Hippocampal formation (tissue), 2 donors: ENCODE measurements at places on chromosomes 2 and 18.

DNA sequence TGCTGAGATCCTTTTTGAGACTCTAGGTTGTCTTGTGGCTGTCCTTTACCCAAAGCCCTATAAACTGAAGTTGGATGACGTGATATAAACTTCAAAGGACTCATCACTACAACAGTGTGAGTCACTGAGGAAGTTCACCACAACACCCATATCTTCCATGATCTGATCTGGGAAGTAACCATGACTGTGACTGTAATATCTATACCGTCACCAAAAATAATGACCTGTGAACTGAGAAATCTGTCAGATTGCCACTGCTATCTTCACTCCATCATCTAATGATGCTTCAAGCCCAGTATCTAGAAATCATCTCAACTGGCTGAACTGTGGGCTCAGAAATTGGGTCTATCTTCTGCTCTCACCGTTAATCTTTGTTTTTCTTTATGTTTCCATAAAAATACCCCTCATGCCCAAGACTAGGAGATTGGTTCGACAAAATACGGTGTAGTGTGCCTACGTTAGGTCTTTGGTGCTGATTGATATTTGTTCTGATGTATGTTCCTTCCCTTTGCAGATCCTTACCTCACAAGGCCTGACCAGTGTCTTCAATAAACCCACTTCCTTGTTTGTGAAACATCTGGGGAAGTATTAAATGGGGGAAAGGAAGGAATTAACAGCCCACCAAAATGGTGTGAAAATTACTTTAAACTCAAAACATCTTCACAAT, 78.2 kb downstream of the MYL12B start:
- no peak for DNase-seq

DNA sequence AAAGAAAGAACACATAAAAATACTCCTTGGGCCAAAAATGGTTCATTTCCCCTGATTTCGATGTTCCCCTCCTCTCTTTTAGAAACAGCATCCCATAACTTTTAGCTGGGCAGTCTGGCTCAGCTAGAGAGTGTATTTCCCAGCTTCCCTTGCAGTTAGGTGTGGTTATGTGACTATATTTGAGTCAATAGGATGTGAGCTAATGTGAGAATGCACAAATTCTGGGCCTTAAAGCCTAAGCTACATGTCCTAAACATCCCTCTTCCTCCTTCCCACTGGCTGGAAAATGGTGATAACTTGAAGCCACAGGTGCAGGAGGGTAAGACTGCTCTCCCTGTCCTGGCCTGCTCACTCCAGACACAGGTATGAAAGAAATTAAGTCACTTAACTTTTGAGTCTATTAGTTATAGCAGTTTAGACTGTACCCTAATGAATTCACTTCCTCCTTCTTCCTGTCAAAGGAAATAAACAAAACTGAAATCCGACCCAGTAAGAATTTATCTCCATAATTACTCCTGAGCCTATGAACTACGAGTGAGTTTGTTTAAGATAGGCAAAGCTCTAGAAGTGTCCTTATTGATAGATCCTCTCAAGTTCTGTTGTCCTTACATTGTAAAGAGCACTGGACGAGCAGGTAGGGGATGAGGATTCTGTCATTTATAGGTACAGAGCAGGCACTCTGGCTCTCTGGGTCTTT, 177.6 kb downstream of the MTX2 start:
- no peak for DNase-seq

DNA sequence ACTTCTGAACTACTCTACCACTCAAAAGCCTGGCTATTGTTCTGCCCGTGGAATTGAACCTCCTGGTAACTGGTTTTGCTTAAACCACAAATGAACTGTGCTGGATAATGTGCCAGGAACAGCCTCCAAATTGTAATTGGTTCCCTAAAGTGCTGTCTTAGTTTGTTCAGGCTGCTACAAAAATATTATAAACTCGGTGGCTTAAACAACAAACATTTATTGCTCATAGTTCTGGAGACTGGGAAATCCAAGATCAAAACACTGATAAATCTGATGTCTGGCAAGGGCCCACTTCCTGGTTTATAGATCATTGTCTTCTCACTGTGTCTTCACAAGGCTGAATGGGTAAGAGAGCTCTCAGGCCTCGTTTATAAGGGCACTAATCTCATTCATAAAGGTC, 149.2 kb upstream of the NCKAP5 start:
- no peak for DNase-seq

- no peak for DNase-seq
Measured at GRCh38 chr18:59744271-59744721, 47.1 kb upstream of the CCBE1 start.

DNA sequence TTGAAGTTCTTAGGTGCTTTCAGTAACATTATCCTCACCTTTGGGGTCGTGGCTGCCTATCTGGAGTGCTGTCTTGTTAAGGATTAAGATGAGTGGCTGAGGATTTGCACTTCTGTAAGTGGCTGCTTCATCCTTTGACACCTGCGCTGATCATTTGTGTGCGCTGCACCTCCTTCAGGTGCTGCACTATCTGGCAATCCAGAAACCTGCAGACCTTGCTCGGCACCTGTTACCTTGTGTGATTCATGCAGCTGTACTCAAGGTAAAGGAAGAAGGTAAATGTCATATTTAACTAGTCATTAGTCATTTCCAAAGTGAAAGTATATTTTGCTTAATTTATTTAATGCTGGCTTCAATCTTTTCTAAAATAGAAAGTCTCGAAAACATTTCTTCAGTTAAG, 110.3 kb downstream of the RAB3GAP1 start:
- DNase-seq: no peak

GRCh38 chr2:220334871-220335590, 707.6 kb downstream of the SLC4A3 start:
- DNase-seq: no peak

DNA sequence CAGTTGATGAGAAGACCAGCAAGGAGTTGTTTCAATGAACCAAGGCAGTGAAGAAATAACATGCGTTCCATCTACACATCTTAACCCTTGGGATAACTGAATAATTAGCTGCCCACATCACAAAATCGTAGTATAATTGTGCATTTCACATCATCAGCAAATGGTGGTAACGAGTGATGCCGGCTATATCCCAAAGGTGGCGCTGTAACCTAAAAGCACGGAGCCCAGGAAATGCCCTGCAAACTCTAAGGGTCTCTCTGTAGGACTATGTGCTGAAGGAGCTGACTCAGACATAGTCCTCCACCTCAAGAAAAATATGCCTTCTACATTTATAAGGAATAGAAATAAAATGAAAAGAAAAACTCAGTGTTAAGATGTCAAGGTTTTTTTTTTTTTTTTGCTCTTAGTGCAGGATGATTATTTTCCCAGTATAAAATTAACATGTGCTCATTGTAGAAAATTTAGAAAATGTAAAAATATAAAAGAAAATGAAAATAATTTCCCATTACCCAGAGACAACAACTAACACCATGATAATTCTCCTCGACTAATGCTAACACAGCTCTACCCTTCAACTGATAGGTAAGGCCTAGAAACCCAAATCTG, 23.1 kb upstream of the DSG3 start:
- no peak for DNase-seq

- no peak for DNase-seq
Measured at GRCh38 chr2:81467096-81467495, 1162.5 kb upstream of the LRRTM1 start.

DNA sequence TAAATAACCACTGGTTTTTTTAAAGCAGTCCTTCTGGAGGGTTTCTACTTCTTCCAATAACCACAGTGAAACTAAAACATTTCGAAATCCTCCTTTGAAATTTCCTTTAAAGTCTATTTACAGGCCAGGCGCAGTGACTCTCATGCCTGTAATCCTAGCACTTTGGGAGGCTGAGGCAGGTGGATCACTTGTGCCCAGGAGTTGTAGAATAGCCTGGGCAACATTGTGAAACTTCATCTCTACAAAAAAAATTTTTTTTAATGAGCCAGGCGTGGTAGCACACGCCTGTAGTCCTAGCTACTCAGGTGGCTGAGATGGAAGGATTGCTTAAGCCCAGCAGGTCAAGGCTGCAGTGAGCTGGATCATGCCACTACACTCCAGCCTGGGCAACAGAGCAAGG, 15.2 kb downstream of the KIDINS220 start:
- no peak for DNase-seq

DNA sequence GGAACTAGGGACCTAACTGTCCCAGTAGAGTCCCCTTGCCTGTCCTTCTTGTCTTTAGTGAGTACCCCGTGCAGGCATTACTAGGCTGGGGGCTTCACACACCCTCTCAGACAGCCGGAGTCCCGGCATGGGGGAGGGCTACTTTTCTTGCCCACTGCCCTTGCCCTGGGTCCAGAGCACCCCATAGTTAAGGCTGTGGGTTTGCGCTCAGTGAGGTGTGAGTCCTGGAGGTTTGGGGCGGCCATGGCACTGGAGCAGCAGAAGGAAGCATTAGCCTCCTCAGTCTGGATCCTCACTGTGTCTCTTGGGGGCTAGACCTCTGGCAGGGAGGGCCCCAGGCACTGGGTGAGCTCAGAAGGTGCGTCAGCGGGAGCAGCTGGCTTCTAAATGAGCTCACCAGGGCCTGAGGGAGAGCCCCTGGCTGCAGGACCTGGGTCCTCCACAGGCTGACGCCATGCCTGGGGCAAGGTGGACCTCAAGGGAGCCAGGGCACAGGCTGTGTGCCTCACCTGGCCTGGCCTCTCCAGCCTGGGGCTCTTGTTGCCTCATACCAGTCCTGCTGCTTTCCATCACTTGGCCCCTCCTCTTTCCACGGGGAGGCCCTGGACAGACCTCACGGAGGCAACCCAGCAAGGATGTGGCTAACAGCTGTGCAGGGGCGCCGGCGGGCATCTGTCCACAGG, 27.4 kb downstream of the HS6ST1 start:
- DNase-seq: no peak

GRCh38 chr18:61870151-61870550, 22.7 kb downstream of the RNF152 start:
- DNase-seq: no peak

DNA sequence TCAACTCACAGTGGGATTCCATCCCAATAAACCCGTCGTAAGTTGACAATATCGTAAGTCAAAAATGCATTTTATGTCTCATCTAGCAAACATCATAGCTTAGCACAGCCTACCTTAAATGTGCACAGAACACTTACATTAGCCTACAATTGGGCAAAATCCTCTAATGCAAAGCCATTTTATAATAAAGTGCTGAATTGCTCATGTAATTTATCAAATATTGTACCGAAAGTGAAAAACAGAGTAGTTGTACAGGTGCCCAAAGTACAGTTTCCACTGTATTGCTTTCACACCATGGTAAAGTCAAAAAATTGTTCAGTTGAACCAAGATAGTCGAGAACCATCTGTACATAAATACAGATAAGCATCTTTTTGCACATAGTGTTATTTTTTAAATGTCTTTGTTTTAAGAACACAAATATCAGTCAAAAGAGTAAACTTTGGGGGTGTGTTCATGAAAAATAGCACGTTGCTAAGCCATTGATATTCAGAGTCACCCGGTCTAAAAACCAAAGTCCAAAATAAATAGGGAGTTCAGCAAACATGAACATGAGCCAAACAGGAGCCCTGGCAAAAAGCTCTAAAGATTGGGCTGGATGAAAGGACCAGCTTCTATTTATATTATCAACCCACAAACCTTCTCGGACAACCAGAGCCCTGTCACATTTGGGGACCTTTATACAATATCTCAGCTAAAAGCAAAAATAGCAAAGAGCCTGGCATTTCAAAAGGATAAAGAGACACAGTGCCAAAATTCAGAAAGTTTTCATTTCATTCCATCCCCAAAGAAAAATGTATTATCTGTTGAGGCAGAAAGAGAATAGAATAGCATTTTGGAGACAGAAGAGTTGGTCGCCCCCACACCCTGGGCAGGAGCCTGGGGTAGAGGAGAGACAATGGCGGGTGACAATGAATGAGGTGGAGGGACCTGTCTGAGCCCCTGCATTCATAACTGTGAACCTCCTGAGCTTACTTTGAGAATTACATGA, 105.9 kb upstream of the SH3BP4 start:
- DNase-seq: no peak
